ENCODE measurements at places on chromosomes 1 and 21.

- no peak for DNase-seq
These were observed 21.4 kb downstream of the FOXO6 start for GRCh38 chr1:41382480-41383090.

- no peak for DNase-seq
These were observed 23.6 kb downstream of the MT1HL1 start for GRCh38 chr1:236980673-236981072.

GRCh38 chr1:49102752-49103151, 326.1 kb upstream of the BEND5 start:
- no peak for DNase-seq

GRCh38 chr21:40947713-40948112, 100.8 kb upstream of the DSCAM start:
- no peak for DNase-seq

DNA sequence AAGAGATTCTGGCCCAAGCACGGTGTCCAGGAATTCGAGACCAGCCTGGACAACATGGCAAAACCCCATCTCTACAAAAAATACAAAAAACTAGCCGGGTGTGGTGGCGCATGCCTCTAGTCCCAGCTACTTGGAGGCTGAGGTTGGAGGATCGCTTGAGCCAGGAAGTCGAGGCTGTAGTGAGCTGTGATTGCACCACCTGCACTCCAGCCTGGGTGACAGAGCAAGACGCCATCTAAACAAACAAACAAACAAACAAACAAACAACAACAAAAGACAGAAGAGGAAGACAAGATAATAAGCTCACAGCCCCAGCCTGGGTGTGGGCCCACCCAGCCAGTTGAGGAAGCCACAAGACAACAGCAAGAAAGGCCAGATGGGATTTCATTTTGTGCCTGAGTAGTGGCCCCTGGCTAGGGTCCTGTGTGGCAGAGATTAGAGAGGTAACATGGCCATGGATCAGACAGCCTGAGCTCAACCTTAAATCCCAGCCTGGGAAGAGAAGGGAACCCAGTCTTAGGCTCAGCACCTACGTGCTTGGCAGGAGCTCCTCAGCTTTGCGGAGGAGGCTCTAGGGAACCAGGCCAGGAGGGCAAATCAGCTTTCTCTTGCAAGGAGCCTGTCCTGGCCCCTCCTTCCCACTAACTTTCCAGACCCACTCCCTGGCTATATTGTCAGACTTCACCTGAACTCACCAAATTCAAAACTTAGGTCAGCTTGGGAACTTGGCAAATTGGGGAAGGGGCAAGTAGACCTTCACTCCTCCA, 4.9 kb upstream of the BEST4 start:
- DNase-seq: no peak

DNA sequence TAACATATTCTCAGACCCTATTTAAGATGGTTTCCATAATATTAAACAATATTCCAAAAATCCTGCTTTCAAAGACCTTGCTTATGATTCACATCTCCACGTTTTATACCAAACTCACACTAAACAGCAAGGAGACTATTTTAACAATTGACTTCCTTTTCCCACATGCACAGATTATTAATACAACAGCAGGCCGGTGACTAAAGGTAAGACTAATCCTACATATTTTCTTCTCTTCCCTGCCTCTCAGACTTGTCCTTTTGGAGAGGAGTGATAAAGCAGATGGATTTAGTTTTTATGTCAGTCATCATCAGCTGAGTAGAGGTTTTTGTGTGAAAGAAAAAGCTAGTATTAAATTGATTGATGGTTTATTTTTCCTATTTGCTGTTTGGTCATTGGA, 400.6 kb downstream of the NTNG1 start:
- DNase-seq: peak; percentile 79

DNA sequence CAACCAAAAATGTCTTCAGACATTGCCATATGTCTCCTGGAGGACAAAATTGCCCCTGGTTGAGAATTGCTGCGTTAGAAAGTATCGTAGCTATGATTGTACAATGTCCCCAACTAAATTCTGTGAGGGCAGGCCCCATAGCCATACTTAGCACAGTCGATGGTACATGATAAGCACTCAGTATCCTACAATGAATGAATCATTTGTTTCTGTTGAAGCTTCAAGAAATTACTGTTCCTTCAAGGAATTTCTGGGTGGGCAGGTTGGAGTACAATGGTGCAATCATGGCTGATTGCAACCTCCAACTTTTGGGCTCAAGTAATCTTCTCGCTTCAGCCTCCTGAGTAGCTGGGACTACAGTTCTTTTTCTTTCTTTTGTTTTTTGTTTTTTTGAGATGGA, 4.7 kb downstream of the CAP1 start:
- DNase-seq: no peak

DNA sequence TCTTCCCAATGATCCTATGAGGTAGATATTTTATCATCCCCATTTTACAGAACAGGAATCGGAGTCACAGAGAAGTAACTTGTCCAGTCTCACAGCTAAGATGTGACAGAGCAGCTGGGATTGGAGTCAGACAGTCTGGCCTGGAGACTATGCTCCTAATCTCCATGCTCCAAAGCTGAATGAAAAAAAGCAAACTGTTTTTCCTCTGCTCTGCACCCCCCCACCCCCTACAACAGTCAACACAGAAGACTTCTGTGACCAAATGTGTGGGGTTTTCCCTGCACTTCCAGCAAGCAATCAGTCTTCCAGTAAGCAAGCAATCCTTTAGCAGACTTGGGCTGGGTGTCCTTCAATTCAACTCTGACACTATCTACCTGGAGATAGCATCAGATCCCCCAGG, 33.2 kb downstream of the KIRREL1 start:
- no peak for DNase-seq

DNA sequence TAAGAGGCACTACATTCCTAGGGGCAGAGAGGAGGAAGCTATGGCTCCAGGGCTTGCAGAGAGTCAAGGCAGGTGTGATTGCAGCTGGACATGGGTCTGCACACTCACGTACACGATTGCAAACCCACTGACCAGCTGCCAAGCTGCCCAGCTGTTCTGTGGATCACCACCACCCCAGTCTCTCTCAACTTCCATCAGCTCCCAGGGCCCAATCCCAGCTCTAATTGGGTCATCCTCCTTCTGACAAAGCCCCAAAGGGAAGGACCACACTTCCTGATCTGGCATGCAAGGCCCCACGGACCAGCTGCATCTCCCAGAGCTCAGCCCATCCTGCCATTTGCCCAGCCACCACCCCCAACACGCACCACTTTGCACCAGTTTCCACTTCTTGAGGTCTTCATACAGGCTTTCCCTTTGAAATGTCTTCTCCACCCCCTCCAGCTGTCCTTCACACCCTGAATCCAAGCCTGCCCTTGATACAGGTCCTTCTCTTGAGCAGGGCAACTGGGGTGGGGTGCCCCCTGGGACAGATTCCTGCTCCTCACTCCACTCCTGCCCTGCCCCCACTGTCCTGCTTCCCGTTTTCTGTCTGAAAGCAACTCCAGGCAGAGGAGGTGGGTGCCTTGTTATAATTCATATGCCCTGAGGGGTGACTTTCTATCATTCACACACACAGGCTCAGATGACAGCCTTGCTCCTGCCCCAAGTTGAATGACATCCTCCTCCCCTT, 179.4 kb upstream of the EDN2 start:
- DNase-seq: no peak

- DNase-seq: no peak
These were observed 113.6 kb upstream of the VAMP3 start for GRCh38 chr1:7657287-7658016.

DNA sequence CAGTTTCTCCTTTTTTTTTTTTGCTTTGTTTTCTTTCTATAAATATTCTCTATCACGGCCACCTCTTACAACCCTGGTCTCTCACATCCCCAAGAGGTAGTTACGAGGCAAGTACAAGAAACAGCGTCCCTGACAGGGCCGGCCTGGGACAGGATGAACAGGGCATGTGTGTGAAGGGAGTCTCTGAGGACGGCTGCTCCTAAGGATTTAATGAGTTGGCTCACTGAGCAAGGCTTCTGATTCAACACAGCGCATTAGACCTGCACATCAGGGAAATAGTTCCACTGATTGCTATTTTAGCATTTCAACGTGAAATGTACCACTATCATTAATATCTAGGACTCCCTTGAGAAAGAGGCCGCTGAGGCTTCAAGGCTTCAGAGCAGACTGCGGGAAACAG, 54.0 kb downstream of the NTPCR start:
- DNase-seq: no peak

DNA sequence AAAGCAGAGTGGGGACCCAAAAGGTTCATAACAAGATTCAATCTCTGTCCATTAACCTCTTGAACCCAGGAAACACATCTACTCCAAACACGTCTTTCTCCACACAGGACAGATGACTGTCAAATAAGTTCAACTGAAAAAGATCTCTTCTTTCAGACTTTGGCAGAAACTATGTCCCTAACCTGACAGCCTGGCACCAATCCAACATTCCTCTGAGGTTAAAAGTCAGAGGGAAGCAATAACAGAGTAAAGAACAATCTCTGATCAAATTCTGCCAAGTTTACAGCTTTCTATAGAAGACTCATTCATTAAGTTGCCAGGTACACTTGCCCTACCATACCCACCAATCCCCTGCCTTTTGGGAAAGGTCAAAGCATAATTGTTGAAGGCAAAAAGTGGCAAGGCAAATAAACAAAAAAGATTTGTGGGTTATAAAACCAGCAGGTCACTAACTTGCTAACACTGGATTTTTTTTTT, 31.9 kb downstream of the OTUD7B start:
- no peak for DNase-seq

DNA sequence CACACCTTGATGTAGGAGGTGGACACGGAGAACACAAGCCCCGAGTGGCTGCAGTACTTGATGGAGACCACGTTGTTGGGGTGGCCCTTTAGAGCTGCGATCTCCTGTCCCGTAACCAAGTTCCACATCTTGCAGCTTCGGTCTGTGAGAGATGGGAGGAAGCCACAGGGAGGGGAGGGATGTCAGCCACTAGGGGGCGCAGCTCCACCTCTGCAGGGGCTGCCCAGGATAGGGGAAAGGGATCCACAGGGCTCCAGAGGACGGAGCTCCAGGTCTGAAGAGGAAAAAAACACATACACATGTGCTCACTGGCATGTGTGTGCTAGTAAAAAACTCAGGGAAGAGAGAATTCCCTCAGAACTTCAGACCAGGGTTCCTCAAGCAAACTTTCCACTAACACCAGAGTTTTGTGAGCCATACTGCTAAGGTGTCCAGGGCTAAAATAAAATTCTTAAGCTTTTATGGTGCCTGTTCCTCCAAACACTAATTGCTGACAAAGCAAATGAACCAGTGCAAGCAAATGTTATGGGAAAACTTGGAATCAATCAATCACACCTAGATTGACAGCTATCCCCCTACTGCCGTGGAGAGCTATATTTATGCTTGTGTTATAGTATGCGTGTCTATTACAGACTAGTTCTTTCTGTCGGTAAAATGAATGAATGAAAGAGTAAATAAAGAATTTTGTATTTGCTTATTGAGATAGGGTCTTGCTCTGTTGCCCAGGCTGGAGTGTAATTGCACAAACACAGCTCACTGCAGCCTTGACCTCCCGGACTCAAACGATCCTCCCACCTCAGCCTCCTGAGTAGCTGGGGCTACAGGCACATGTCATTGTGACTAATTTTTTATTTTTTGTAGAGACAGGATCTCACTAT, 43.7 kb downstream of the KIF21B start:
- no peak for DNase-seq

DNA sequence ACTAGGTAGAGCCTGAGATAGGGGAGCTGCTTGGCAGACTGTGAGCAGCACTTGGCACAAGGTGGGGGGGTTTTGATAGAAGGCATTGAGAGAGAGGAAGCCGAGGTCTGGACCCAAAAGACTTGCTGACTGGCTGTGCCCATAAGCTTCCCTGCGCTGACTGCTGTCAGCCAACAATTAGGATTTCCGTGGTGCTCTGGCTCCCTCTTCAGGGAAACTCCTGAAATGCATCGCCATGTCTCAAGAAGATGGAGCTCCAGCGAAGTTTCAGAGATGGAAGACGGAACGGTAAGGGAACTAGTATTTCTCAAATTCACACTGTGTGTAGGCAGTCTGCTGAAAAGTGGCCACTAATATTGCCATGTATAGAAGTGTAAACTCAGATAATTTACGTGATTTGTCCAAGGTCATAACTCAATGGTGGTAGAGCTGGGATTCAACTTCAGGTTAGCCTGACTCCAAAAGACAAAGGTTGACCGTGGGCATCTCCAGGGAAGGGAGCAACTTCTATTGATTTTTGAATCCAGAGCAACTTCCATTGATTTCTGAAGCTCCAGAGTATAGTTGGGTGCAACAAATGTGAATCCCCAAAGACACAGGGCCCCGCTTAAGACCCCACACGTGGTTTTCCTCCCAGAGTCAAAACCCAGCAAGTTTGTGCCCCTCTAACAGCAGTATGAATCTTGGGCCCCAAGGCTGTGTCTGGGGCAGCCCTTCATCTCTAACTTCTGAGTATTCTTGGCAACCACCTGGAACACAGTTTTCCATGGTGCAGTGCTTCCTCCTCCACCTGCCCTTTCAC, 44.5 kb upstream of the CRNN start:
- peak; percentile 70 for DNase-seq

GRCh38 chr1:223133306-223133823, 9.7 kb downstream of the TLR5 start:
- DNase-seq: no peak

DNA sequence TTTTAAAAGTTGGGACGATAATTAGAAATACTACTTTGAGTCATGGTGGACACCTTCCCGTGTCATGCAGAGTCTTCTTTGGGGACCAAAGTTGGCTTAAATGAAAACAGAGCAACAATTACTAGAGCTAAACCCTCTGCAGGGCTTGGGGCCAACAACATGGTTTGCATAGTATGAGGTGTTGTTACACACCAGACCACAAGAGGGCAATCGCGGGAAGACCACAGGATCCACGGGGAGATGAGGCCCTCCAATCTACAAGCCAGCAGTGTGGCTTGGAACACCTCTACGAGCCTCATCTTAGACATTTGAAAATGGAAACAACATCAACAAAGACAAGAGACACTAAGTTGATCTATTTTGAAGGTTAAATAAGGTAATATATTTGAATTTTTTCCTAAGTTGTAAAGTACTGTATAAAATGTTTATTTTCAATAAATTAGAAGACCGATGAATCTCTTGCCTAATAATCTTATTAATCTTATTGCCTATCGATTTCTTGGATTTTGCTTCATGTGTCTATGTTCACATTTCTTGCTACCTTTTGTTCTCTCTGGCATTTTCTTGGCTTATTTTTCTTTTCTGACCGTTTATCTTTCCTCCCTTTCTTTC, 8.2 kb upstream of the SMCP start:
- peak; percentile 56 for DNase-seq
